ENCODE measurements at places on chromosomes 5 and 9. TPM values are rescaled to one million over a fixed set of nuclear protein-coding genes. Genes with fewer than 3 reads are reported as not detected.

Gene FBN2
- 45.1 TPM for total RNA-seq

Gene DNAH5
- total RNA-seq: under 0.01 TPM

Gene PIP5K1B
- total RNA-seq: not detected

Gene COX7C
- 265 TPM for total RNA-seq

Gene PGM5
- total RNA-seq: 13.5 TPM

Gene TBC1D2
- 15.9 TPM for total RNA-seq

Gene ECSCR
- total RNA-seq: 0.36 TPM

Gene DCAF10
- total RNA-seq: 46.1 TPM

Gene CREBRF
- 29.7 TPM for total RNA-seq

Gene PCDHGB6
- total RNA-seq: 3.8 TPM

Gene PROB1
- 0.99 TPM for total RNA-seq

Gene KCNIP1
- not detected for total RNA-seq

Gene MIGA2
- total RNA-seq: 35.5 TPM

Gene FAM169A
- total RNA-seq: 0.16 TPM
